ENCODE measurements at places on chromosomes 1 and 21.

DNA sequence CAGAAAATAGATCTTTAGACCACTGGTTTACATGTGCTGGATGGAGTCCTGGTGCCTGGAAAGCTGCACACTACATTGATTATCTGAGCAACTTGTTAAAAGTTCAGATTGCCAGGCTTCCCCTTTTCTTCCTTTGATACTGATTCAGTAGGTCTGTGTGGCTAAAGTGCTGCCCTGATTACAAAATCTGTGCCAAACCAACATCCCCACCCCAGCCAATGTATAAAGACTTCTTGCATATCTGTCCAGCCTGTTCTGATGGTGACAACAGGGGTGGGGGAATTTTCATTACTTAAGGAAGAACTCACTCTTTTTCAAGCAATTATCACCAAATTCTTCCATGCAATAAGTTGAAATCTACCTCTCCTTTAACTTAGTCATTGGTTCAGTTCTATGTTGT is 135.5 kb downstream of the TNFSF18 start:
- no peak for DNase-seq

GRCh38 chr1:113608399-113608798 is 150.9 kb downstream of the PHTF1 start:
- DNase-seq, result no peak

GRCh38 chr1:166597516-166597915 is 241.8 kb upstream of the POGK start:
- DNase-seq, result no peak

DNA sequence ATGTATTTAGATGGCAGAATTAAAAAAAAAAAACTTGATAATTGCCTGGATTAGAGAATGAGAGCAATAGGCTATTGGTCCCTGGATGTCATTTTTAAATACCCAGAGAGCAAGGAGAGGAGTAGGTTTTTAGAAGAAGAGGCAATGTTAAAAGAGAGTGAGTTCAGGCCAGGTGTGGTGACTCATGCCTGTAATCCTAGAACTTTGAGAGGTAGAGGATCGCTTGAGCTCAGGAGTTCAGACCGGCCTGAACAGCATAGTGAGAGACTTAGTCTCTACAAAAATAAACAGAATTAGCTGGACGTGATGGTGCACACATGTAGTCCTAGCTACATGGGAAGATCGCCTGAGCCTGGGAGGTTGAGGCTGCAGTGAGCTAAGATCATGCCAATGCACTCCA is 15.9 kb upstream of the MUTYH start:
- no peak for DNase-seq

DNA sequence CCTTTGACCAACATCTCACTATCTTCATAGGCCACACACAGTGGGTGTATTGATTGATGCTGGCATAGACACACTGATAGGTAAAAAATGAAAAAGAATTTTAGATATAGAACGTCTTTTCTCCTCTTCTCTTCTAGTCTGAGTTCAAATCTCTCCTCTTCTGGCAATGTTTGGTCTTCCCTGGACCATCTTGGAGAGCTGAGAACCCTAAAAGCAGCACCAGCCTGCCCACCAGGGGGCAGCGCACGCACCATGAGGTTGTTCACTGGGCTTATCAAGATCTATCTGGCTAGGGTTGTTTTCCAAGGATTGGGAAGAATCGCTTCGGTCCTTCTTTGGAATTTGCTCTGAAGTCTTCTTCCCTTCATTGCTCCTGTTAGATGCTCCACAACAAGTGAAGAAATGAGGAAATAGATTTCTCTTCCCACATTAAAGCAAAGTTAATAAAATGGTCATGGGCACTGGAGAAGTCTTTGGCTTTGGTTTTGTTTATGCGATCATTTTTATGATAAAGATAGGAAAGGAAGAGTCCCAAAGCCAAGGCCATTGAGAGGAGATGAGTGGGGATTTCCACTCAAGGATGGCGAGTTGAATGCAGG is 104.0 kb upstream of the OLIG2 start:
- no peak for DNase-seq

DNA sequence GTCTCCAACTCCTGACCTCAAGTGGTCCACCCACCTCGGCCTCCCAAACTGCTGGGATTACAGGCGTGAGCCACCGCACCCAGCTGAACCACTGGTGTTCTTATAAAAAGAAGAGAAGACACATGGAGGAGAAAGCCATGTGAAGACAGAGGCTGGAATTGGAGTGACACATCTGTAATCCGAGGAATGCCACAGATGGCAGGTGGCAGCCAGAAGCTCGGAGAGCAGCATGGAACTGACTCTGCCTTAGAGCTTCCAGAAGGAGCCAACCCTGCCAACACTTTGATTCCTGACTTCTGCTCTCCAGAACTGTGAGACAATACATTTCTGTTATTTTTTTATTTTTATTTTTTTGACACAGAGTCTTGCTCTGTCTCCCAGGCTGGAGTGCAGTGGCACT is 59.0 kb upstream of the ATP2B4 start:
- no peak for DNase-seq

DNA sequence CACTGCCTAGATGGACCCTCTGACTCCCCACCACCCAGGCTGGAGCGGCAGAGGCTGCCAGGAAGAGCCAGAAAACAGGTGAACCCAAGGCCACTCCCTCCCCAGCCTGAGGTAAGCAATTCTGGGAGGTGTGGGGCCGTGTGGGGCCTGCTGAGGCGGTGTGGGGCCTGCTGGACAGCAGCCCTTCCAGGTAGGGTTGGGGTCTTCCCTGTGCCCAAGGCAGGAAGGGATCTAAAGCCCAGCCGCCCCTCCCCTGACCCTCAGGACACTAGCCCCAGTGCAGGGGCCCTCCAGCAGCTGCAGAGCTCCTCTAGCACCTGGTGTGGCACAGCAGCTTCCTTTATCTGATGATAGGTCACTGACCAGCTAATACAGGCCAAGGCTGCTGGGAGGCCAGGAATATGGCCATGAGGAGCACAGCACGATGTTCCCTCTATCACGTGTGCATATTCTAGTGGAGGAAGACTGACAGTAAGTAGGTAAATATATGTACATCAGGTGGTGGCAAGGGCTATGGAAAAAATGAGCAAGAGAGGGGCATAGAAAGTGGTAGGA is 86.9 kb downstream of the IER5 start:
- no peak for DNase-seq

- no peak for DNase-seq
These were observed 42.1 kb downstream of the LRRC8B start for GRCh38 chr1:89566761-89567174.

DNA sequence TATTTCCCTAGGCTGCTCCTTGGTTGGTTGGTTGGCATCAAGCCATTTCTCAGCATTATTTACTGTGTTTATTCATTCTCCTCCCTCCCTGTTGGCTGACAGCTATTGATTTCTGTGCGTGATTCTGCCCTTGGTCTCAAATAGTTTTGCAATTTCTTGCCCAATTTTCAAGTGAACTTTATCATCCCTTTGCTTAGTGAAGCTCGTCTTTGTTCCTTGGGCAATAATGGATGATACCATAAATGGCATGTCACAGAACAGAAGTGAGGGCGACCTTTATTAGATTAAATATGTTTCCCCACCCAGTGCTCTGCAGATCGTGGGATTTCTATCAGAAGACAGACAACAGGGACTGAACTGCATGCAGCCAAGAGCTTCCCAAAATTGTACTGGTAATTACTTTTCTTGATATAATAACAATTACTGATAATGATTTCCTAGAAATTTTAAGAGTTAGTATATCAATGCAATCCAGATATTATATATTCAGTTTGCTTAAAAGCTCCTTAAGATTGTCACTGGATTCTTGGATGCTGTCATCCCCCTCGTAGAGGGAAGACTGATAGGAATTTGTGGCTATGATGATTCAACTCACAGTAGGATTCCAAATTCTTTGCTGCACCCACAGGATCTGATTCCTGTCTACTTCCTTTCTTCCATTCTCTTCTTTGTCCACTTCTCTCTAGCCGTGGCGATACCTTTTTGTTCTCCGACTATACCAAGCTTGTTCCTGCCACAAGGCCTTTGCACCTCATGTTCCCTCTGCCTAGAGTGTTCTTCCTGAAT is 122.1 kb upstream of the KAZN start:
- DNase-seq, result peak; percentile 5

- DNase-seq, result peak; percentile 19
These were observed 90.6 kb downstream of the ATP6V1G3 start for GRCh38 chr1:198449727-198450433.

- DNase-seq, result no peak
These were observed 92.5 kb upstream of the C21orf91 start for GRCh38 chr21:17911628-17912027.

DNA sequence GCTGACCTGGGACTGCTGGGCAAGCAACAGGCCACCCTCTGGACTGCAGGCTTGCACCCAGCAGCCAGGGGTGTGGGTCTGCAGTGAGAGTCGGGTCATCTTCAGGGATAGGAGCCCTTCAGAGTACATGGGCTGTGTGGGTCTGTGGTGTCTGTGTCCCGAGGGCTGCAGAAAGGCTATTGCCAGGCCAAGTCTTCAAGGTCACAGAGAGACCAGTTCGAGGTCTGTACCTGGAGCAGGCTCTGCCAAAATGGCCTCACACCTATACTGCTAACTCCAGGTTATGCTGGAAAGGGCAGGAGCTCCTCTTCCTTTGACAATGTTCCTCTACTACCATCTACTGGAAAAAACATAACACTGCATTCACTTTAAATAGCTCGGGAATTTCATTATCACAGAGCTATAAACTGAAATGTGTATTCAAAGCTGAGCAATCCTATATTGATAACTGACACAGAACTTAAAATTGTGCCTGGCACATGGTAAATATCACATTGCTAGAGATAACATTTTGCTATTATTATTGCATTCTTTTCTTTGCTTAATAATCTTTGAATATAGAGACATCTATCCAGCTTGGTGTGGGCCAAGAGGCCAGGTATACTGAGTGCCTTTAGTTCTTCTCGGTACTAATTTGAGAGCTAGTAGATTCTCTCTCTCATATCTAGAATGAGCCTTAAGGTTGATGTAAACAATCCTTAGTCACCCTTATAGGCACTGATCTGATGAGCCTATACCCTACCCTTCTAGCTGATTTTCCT is 6.9 kb upstream of the DNAH14 start:
- peak; percentile 78 for DNase-seq

DNA sequence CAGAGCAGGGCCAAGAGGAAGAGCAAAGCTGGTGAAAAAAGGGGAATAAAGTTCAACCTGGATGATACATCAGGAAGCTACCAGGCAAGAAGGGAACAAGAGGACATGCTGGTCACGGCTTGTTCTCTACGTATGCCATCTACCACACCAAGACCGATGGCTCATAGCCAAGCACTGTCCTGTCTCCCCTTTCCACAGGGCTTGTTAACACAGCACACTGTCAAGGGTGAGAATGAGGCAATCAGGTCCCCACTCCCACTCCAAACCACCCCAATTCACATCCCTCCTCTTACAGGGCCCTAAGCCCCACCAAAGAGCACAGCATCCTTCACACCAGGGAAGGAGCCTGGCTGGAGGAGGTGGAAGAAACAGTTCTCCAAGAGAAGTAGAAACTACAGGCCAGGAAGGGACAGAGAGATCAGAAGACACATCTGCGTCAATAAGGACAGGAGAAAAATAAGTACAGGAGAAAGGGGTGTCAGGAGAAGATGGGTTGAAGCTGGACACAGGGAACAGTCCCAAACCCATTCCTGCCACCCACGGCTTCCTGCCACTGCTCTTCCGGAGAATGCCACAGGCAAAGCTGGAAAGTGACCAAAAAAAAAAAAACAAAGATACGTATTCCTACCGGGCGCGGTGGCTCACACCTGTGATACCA is 923 bp upstream of the SHC1 start:
- DNase-seq, result no peak

DNA sequence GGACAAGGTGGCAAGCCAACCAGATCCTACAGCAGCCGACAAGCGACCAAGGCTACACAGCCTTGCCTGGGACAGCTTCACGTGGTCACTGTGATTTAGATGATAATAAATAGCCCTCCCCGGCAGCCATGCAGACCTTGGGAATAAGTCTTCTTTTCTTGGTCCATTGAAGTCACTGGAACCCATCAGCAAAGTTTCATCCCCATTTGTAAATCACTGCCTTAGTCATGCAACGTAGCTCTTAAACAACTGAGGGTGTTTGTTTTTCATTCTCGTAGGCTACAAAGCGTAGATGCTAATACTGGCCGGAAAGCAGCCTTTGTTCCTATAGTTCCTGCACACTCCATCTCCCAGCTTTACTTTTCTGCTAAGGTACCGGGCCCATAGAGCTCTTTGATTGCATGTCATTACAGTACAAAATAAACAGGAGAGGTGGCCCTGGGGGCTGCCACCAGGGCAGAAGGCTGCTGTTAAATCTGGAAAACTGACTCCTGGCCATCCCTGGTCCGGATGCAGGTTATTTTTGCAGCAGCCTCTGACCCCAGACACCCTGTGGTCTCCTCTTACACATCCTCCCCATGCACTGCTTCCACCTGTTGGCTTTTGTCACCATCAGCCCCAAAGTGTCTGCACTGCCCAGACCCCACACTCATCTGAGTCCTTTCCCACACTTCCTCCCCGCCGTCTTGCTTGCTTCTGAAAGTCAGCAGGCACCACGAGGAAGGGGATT is 105.5 kb downstream of the TOMM20 start:
- no peak for DNase-seq

DNA sequence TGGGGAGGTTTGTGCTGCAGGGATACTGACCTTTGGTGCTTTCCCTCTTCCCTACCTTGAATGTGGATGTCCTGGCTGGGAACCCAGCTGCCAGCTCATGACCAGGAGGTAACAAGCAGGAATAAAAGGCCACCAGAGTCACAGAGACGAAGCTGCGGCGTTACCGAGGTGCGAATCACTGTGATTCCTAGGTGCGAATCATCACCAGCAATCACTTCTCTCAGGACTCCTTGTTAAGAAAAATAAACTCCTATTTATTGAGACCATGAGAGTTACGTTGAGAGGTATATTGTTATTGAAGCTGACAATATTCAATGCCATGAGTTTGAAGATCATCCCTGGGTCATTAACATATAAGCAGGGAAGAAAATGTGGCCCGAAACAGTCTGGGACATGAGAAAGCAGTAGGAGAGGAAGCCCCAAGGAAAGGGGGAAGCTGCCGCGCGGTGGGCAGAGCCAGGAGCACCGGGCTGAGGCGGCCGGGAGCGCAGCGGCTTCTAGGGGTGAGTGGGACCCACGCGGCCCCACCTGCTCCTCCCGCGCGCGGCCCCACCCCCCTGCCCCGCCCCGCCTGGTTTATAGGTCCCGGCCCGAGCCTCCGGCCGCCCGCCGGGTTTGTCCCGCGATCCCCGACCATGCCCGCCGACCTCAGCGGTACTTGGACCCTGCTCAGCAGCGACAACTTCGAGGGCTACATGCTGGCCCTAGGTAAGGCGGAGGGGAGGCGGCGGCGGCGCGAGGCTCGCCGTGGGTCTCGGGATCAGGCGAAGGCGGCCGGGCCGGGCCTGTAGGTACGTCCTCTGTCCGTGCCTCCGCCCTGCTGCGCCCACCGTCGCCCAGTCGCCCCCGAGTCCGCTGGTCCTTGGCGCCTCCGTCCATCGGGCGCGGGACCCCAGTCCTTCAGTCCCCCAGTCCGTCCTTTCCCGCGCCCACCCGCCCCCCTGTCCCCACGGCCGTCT is at the start of gene RBP7:
Gene RBP7 (plus strand): TSS at position 605 of the 959 bp plus-strand sequence. CDS start 31 bp downstream, at position 636.
- DNase-seq, result no peak

GRCh38 chr1:178938101-178938958 is 67.5 kb upstream of the ANGPTL1 start:
- DNase-seq, result no peak
